ENCODE measurements at places on chromosomes 5 and 9.

DNA sequence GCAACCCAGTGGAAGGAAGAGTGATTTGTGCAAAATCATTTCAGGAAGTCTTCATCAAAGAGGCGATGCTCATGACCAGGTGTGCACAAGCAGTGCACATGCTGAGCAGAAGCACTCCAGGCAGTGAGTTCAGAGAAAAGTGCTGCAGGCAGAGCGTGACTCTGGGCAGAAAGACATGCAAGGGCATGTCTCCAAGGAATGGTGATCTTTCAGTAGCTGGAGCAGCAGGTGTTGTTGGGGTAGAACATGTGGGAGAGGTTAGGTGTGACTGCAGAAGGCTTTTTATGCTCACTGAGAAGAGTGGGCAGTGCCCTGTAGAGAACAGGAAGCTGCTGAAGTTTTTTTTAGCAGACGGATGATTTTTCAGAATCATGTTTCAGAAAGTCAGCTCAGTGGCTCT is 545.4 kb upstream of the TLE4 start:
- no peak for DNase-seq

GRCh38 chr5:127647361-127647958 is 1.4 kb upstream of the CTXN3 start:
- DNase-seq = no peak

DNA sequence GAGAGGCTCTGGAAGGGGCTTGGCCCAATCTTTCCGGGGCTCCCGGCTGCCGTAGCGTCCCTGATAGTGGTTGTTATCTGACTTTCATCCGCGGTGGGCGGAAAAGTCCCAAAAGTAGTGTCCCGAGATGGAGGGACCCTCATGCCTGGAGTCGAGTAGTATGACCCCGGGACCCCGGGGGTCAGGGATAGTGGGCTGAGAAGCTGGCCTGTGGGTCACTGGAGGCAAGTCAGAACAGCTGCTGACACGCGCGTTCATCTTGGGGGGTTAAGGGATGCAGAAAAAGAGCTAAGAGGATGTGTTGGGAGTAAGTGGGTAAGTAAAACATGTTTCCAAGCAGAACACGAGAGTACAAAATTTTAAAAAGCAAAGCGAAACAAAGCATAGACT is 123.4 kb downstream of the TMEM161B start:
- DNase-seq = no peak

GRCh38 chr9:35656831-35657545 is 831 bp downstream of the RMRP start:
- DNase-seq = no peak

GRCh38 chr5:104372796-104373195 is 810.2 kb upstream of the NUDT12 start:
- no peak for DNase-seq
